ENCODE measurements at places on chromosomes 4 and X.

DNA sequence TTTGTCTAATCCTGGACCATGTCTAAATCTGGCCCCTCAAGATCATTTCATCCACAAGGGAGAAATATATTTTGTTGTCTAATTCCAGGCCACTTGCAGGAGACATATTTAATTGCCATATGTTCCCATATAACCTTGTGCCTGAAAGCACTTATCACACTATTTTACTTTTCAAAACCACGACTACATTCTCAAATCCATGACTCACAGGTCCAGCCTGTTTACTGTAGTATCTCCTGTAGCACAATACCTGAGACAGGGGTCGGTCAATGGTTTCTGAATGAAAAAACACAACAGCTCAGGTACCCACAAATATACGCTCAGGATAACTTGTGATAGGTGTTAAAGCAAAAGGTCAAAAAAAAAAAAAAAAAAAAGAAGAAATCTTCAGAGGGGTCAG is 60.9 kb downstream of the SEC24D start:
- no peak for DNase-seq

DNA sequence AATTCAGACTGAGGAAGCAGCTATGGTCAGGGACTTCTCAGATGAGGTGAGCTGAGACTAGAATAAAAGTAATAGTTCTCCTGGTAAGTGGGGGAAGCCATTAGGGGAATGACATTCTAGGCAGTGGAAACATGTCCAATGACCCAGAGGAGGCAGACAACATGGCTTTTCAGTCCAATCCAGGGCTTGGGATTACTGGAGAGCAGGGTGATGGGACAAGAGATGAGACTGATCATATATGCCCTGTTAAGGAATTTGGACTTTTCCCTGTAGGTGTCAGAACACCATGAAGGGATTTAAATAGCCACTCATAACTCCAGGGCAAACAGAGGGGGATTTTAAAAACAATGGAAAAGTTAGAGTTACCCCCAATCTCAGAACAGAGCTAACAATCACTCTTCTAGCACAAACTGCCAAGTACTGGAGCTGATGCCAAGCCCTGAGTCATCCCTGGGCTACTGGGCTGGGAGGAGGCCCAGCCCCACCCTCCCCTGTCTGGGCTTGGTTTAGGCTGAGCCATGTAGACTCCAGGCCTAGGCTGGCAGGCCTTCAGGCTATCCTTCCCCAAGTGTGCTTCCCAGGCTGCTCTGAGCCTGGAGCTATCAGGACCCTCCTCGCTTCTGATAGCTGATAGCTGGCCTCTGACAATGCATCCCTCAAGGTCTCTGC is 22.7 kb upstream of the MSN start:
- no peak for DNase-seq

- DNase-seq, result no peak
Measured at GRCh38 chr4:148355442-148356123, 86.6 kb downstream of the NR3C2 start.

- DNase-seq, result no peak
Measured at GRCh38 chr4:71287305-71287704, 51.5 kb upstream of the SLC4A4 start.

DNA sequence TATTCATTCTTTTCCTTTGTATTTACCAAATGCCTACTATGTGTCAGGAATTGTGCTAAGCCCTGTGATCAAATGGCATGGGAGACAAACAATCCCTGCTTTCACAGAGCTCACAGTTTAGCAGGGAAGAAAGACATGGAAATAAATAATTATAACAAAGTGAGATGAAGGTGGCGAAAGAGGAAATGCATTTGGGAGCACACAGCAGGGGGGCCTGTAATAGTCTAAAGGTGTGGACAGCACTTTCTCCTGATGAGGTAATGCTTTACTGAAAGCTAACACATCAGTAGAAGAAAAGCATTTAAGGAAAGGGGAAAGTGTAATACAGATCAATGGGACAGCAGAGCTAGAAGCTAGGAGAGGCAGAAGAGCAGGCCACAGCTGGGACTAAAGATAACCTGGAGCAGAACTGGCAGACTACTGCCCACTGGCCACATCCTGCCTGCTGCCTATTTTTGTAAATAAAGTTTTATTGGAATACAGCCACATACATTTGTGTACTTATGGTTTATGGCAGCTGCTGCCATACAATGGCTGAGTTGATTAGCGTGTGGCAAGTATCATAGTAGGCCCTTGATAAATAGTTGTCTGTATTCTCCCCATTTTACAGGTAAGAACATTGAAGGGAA is 67.1 kb upstream of the TAPT1 start:
- no peak for DNase-seq

GRCh38 chr4:94834501-94834900 is 76.7 kb downstream of the BMPR1B start:
- no peak for DNase-seq

- DNase-seq, result peak; percentile 18
Measured at GRCh38 chrX:155819966-155820491, 61.1 kb upstream of the VAMP7 start.

- peak; percentile 98 for DNase-seq
Measured at GRCh38 chrX:386768-387575, at the start of gene PPP2R3B. PPP2R3B (minus strand) TSS chrX:386907; CDS start chrX:386691, 216 bp downstream.

DNA sequence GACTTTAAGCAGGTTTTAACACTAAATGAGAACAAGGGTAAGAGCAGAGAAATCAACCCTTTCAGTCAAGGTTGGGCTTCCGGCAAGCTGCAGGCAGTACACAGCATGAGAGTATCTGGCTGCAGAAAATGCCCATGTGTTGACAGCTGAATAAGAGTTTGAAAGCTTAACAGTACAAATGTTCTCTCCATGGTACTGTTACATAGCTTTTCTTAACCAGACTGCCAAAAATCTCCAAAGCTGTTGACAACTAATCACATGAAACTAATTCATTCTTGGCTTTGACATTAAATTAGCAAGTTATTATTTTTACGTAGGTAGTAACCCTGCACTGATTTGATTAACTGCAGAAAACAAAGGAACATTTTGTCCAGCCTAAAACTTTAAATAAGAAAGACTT is 153.5 kb downstream of the SLC10A7 start:
- DNase-seq, result no peak

DNA sequence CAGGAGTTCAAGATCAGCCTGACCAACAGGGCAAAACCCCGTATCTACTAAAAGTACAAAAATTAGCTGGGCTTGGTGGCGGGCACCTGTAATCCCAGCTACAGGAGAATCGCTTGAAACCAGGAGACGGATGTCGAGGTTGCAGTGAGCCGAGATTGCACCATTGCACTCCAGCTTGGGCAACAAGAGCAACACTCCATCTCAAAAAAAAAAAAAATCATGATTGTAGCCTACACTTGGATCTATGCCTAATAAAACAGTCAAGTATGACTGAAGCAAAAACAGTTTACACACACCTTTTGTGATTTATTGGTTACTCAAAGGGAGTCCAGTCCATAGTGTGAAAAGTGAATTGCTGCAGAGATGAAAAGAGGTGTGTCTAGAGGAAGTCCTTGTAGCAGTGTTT is 34.7 kb upstream of the TASL start:
- DNase-seq, result no peak

GRCh38 chr4:52659722-52660261 is 691 bp upstream of the USP46 start:
- DNase-seq, result no peak

- DNase-seq, result no peak
Measured at GRCh38 chr4:157702831-157703230, 470.0 kb downstream of the GASK1B start.

- no peak for DNase-seq
Measured at GRCh38 chrX:48022738-48023137, 15.9 kb downstream of the SPACA5 start.

DNA sequence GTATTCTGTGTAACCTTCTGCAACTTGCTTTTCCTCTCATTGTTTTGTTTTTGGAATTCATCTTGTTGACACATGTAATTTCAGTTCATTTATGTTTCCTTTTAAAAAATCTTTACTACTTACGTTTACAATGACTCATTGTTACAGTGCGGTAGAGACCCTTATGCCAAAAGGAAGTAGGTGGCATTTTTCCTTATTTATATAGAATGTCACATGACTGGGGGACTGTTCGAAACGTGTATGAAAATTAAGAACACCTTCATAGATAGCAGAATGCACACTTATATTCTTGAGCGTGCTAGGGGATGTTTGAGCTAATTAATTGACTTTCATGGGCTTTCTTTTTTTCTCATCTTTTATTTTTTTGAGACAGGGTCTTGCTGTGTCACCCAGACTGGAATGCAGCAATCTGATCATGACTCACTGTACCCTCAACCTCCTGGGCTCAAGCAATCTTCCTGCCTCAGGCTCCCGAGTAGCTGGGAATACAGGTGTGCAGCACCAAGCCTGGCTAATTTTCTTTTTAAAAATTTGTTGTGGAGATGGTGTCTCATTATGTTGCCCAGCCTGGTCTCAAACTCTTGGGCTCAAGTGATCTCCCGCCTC is 7.3 kb downstream of the REPS2 start:
- DNase-seq, result no peak

DNA sequence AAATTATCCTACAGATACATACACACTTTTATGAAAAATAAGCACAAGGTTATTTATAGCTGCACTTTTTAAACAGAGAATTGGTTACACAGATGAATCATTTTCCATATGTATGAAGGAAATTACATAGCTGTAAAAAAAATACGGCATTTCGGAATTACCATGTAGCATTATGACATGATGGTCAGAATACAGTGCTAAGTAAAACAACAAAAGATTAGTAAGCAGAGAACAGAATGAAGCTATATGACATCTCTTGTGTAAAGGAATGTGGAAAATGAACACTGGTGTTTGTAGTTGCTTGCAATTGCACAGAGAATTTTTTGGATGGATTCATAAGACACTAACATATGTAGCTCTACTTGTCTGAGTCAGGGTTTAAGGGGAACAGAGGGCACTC is 1222.0 kb upstream of the PRKX start:
- DNase-seq, result no peak

DNA sequence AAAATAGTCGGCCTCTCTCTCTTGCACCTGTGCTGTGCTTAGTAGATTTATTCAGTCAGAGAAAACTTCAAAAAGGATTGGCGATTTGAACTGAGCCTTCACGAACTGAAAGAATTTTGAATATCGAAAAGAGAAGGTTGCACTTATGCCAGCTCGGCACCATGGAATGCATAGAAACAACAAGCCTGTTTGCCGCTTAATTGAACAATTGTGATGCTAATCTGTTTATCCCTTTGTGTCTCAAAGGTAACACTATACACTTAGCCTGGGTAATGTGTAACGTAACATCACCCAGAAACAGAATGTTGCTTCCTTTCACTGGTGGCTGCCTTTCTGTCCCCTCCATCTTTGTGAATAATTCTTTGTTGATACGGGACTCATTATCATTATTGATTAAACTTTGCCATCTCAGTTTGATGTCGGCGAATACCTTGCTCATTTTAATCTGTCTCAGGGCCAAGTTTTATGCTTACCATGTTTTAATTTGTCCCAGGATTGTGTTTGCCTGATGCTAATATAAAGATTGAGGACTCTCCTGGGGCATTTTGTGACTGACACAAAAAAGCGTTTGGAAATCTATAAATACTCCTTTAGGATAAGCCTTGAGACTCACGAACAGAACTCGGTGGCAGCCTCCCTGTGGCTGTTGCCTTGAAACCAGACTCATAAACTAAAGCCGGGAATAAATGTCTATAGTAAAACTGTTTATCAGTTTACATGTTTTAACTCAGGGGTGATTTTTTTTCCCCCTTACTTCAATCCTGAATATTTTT is 400.5 kb downstream of the RAPGEF2 start:
- DNase-seq, result no peak
